ENCODE measurements at places on chromosomes 16 and 17. TPM values are rescaled to one million over a fixed set of nuclear protein-coding genes. Genes with fewer than 3 reads are reported as not detected.

GRCh38 chr16:8739151-8739550 is 58.3 kb downstream of the TMEM186 start:
- peaks cover 16% of the 10 kb centered on the region for H3K4me1 ChIP-seq
- no peaks in the 10 kb centered on the region for H3K27me3 ChIP-seq
- H3K36me3 ChIP-seq, result no peaks in the 10 kb centered on the region
- no peak overlapping the region for H3K27ac ChIP-seq

DNA sequence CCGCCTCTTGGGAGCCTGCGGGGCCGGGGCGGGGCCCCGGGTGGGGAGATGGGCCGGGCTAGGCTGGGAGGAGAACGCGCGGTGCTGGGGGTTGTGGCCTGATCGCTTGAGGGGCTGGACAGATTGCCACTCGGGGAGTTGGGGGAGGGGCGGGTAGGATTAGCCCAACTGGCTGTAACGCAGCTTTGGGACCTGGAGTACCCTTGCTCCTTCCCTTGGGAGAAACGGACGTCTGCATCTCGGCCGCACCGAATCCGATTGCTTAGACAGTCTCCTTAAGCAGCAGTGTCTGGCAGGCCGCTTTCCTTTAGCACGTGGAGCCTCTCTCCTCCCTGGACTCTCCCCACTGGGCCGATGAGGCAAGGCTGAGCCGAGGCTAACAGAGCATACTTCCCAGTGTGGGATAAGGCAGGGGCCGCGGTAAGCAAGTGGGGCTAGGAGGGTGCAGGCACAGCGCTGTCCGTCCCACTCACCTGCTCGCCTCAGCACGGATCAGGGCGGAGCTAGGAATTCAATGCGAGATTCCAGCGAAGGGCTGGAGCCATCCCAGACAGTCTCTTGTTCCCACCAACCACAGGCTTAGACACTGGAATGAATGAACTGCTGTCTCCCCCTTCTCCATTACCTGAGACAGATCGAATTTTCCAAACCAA is 540 bp upstream of the ACLY start:
- no peaks in the 10 kb centered on the region for H3K27me3 ChIP-seq
- DNase-seq, result no peak
- H3K4me3 ChIP-seq, result peak overlapping the region; percentile 96
- H3K36me3 ChIP-seq, result no peaks in the 10 kb centered on the region
- peak overlapping the region; percentile 86 for H3K27ac ChIP-seq
- peaks cover 43% of the 10 kb centered on the region for H3K4me1 ChIP-seq

DNA sequence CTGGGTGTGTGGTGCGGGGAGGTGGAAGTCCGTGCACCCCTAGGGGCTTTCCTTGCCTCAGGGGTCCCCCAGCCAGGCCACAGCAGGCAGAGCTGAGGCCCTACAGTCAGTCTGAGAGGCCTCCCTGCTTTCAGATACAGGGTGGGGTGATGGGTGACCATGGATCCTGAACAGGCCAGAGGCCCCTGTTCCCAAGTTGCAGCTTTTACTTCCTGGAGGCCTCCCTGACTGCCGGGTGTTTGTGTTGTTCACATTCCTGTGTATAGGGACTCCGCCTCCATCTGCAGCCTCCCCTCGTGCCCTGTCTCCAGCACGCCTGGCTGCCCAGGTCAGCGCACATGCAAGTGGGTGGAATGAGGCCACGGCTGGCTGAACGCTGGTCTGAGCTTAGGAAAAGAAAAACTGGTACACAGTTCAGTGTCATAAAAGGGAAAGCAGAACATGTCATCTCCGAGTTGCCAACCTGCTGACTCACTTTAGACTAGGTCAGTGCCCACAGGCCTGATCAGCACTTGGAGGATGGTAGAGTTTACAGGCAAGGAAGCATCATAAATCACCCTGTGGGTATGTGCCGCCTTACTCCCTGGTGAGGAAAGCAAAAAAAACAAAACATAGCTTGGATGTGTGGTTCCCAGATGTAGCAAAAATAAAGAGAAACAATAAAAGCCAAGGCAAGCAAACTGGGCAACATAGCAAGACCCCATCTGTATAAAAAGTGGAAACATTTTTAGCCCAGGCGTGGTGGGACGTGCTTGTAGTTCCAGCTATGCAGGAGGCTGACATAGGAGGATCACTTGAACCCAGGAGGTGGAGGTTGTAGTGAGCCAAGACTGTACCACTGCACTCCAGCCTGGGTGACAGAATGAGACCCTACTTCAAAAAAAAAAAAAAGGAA is 6.2 kb upstream of the SLC7A6 start:
- peaks cover 51% of the 10 kb centered on the region for H3K36me3 ChIP-seq
- H3K27ac ChIP-seq, result peak overlapping the region; percentile 75
- H3K4me3 ChIP-seq, result no peak overlapping the region
- no peaks in the 10 kb centered on the region for H3K27me3 ChIP-seq
- no peak for DNase-seq

GRCh38 chr17:57370037-57370581 is 113.8 kb downstream of the MSI2 start:
- no peaks in the 10 kb centered on the region for H3K27me3 ChIP-seq
- no peaks in the 10 kb centered on the region for H3K4me1 ChIP-seq
- H3K4me3 ChIP-seq, result no peak overlapping the region
- DNase-seq, result no peak

DNA sequence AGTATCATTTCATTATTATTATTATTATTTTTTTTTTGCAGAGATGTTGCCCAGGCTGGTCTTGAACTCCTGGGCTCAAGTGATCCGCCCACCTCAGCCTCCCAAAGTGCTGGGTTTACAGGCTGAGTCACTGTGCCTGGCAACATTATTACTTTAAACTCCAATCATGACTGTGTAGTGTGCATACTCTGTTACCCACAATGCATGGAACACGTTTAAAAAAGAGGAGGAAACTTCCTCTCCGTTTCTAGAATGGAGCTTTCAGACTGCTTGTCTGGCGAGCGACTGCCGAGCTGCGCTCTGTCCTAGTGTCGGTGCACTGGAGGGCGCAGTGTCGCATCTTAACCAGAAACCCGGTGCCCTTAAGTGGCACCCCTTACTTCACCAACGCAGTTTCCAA is 22.1 kb upstream of the FASN start:
- DNase-seq, result no peak
- no peak overlapping the region for H3K4me3 ChIP-seq
- H3K36me3 ChIP-seq, result no peaks in the 10 kb centered on the region
- no peaks in the 10 kb centered on the region for H3K4me1 ChIP-seq
- no peaks in the 10 kb centered on the region for H3K27me3 ChIP-seq

GRCh38 chr17:58120195-58120822 is 27.9 kb upstream of the OR4D1 start:
- H3K36me3 ChIP-seq, result no peaks in the 10 kb centered on the region
- H3K27ac ChIP-seq, result no peak overlapping the region
- no peak for DNase-seq

- H3K36me3 ChIP-seq, result no peaks in the 10 kb centered on the region
- DNase-seq, result no peak
- H3K27me3 ChIP-seq, result no peaks in the 10 kb centered on the region
- no peaks in the 10 kb centered on the region for H3K4me1 ChIP-seq
- peak overlapping the region; percentile 18 for H3K27ac ChIP-seq
Observed at GRCh38 chr16:27724482-27725235, 174.7 kb downstream of the KATNIP start.

The RNF112 gene
- 1.2 TPM for total RNA-seq

The ZSCAN10 gene
- not detected for total RNA-seq

The CSH1 gene
- not detected for total RNA-seq

The RTN4RL1 gene
- 1.8 TPM for total RNA-seq

The EPN3 gene
- total RNA-seq, result 13.3 TPM

The RAMP2 gene
- 35.2 TPM for total RNA-seq

The CLEC16A gene
- total RNA-seq, result 24.1 TPM

The DOC2B gene
- 2.4 TPM for total RNA-seq
